ENCODE measurements at places on chromosomes 1 and 21. TPM values are rescaled to one million over a fixed set of nuclear protein-coding genes. Genes with fewer than 3 reads are reported as not detected.

The CASQ1 gene
- total RNA-seq = 0.18 TPM

- no peak for DNase-seq
Observed at GRCh38 chr1:229229137-229229720, 41.7 kb upstream of the RAB4A start.

DNA sequence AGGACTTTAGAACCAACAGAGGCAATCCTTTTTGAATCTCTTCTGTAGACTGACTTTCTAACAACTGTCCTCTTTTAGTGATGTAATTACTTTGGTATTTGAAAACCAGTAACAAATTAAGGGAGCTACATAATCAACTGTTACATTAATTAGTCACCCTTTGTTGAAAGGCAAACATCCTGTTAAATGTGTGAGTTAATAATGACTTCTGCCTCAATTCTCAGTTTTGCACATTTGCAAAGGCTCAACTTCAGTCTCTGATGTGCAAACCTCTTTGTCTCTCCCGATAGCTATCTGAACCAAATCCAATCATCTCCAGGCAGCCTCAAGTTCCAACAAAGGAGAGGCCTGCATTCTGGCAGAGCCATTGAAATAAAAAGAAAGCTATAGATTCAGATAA is 135.4 kb upstream of the C8B start:
- DNase-seq = peak; percentile 2

GRCh38 chr1:105565006-105565405 is 1491.5 kb upstream of the PRMT6 start:
- no peak for DNase-seq

DNA sequence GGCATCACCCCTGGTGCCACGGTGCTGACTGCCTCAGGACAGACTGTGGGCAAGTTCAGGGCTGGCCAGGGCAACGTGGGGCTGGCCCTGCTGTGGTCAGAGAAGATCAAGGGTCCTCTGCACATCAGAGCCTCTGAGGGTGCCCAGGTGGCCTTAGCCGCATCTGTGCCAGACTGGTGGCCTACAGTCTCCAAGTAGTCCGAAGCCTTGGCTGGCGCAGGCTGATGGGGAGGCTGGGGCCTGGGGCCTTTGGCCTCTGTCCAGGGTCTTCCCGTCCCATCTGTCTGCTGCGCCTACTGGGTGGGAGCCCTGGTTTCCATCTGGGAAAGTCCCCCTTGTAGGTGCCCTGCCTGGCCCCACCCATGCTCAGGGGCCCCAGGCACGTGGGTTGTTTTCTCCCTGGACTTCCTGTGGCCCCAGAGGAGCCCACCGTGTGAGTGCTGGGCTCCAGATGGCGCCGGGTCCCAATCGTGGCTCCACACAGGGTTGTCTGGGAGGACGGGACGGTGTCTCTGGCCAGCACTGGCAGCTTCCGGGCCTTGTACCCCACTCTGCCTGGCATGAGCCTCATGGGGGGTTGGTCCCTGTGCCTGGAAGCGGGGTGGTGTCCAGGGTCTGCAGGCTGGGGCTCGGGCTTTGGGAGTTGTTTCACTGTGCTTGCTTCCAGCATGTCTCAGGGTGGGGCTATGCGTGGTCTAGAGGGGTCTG is 9.9 kb downstream of the IBA57 start:
- no peak for DNase-seq

GRCh38 chr1:46457178-46457577 is 32.5 kb upstream of the DMBX1 start:
- no peak for DNase-seq

GRCh38 chr1:21685946-21686678 is 17.0 kb upstream of the RAP1GAP start:
- no peak for DNase-seq

The CAMSAP2 gene
- 57.5 TPM for total RNA-seq

The ZNF593OS gene
- not detected for total RNA-seq

- DNase-seq = peak; percentile 16
Observed at GRCh38 chr1:72281144-72281543, 1.2 kb downstream of the NEGR1 start.

The SLC19A1 gene
- 2.2 TPM for total RNA-seq

The CELA3B gene
- not detected for total RNA-seq

DNA sequence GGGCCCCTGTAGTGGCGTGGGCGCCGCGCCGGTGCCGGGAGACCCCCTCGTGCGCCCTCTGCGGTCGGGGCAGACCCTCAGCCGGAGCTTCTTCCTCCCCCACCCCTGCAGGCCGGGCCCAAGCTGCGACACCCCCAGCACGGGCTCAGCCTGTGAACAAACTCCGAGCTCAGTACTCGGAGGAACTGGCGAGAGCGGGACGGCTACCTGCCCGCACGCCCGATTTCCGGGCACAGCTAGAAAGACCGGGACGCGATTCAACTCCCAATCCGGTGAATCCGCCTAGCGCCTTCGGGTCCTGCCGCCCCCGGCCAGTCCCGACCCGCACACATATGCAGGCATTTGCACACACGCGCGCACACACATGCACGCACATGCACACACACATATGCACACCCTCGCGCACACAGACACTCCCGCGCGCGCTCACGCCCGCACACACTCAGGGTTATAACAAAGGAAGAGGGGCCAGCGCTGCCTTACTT is 580 bp upstream of the BLACAT1 start:
- no peak for DNase-seq

The MATN1 gene
- total RNA-seq = 0.25 TPM

The TSPAN2 gene
- total RNA-seq = 2.5 TPM

Data from fibroblast of the aortic adventitia (primary cell).